ENCODE measurements at places on chromosomes 2 and 18.

- DNase-seq = no peak
These were observed 95.3 kb upstream of the ID2 start for GRCh38 chr2:8586457-8587051.

GRCh38 chr2:127887082-127887775 lies 1.5 kb upstream of the AMMECR1L start:
- no peak for DNase-seq

DNA sequence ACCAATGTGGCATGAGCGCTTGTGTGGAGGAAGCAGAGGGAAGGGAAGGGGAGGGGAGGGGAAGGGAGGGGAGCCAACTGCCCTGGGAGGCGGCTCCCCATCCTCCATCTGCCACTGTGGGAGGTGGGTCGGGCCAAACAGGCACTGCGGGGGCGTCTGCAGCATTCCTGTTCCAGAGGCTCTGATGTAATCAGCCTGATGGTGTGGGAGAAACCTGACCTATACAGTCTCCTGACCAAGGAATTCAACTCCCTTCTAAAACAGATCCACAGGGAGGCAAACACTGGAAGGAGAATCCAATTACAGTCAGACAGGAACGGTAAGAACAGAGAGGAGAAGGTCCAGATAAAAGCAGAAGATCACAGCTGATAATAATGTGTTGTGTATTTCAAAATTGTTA lies 88.8 kb downstream of the CD8B2 start:
- no peak for DNase-seq

- DNase-seq = no peak
These were observed 50.7 kb downstream of the GALNT14 start for GRCh38 chr2:31087491-31087890.

- no peak for DNase-seq
These were observed 178.1 kb downstream of the DYSF start for GRCh38 chr2:71631411-71631931.

DNA sequence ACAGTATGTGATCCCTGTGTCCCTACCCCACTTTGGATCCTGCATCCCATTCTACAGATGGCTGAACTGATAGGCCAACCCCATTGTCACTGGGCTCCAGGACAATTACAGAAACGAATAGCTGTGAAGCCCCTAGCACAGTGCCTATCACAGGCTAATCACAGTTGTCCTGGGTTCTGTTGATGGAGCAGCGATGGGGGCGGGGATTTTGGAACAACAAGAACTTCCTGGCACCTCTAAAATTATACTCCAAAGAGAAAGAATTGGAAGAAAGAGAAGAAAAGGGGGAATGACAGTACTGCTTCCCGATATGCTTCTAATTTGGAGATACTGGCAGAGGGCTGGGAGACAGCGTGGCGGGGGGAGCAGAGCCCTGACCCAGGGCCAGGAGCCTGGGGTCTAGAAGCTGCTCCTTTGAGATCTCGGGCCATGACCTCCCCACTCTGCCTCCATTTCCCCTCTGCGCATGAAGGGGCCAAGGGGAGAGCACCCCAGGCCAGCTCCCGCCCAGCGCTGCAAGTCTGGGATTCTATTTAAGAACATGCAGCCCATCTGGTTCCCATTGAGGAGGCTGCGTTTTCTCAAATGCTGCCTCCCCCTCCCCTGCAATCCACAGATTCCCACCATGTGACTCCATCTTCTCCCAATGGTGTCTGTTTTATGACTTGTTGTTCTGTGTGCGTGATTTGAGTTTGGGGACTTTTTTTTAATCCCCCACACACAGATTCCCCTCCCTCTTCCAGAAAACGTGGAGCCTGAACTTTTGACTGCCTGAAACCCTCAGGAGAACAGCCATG lies 202.7 kb downstream of the CYP26B1 start:
- no peak for DNase-seq

DNA sequence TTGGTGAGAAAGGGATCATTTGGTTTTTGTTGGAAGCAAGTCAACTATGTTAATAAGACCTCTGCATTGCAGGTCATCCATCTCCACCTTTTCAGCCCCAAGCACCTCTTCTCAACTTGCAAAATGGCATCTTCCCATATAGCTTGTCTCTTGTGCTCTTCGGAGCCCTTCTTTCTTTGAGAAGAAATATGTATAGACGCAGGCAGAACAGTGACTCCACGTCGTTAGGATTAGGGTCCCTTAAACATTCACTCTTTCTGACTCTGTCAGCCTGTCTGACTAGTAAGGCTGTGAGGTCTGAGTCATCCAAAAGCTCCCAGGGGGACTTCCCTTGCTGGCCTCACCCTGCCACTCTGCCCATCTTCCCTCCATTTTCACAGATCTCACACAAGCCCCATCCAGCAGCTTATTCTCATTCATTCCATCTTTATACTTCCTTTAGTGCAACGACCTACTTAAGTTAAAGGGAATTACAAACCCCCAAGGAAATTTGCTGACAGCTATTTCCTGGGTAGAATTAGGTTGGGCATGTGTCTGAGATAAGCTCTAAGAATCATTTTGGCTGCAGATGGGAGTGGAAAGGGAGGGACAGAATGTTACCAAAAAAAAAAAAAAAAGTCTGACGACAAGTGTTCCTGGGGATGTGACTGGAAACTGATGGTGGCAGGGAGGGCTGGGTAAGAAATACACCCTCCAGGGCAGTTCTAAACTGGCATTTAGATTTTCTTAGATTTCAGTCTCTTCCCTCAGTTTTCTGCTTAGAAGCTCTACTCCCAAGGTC lies 37.7 kb upstream of the MEX3C start:
- peak; percentile 3 for DNase-seq

GRCh38 chr18:43869451-43870008 lies 592.2 kb upstream of the SYT4 start:
- no peak for DNase-seq

DNA sequence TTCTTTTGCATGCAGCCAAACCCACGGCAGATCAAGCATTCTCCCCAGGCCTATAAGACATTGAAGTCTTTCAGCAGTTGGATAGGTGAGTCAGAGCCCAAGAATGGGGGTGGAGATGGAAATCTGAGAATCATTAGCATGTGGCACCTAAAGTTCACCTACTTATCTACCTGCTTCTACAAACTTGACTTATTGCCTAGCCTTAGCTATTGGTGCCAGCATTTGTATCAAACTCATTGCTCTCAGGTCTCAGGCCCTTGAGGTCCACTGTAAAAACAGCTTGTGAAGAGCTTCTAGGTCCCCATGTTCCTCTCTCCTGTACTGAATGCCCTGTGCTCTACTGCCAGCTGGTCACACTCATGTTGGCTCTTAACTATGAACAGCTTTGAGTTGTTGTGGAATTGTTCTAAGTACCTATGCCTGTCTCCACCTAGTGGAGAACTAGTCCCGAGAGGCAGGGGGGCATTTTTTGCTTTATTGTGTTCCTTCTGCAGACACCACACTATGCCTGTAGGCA lies 278.4 kb upstream of the SPRED2 start:
- DNase-seq = no peak

DNA sequence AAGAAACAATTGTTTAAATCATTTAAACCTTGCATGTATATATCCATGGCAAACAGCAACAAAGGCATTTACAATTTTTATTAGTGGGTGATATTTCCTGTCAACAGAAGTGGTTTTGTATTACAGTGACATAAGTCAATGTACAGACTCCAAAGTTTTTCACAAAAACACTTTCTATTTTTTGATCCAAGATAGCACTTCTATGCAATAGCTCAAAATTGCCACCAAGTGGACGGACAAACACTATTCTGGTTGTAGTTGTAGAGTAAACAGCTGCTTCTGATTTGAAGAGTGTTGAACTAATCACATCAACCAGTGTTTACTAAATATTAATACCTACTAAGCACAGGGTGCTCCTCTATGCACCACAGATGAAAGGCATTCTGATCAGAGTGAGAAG lies 421.4 kb downstream of the NCKAP5 start:
- no peak for DNase-seq

- no peak for DNase-seq
These were observed 223.7 kb downstream of the SOX11 start for GRCh38 chr2:5915881-5916310.

DNA sequence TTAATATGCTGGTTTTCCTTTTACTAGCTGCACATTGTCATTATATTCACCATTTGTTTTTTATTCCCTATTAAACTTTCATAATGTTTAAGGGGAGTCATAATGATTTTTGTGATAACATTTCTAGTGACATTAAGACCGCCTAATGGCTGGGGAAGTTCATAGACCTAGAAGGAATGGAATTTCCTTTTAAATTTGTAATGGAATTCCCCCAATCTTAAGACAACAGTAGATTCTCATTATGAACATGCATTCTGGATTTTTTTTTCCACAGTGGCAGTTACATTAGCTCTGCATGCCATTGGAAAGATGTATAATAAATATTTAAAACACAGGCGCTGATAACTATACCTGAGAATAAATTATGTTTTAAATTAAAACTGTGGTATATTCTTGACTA lies 8.4 kb downstream of the YPEL5 start:
- no peak for DNase-seq

DNA sequence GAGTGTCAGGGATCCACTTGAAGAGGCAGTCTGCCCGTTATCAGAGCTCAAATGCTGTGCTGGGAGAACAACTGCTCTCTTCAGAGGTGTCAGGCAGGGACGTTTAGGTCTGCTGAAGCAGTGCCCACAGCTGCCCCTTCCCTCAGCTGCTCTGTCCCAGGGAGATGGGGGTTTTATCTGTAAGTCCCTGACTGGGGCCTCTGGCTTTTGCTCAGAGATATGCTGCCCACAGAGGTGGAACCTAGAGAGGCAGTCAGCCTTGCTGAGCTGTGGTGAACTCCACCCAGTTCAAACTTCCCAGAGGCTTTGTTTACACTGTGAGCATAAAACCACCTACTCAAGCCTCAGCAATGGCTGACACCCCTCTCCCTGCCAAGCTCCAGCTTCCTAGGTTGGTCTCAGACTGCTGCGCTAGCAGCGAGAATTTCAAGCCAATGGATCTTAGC lies 38.1 kb downstream of the PLEK start:
- DNase-seq = peak; percentile 46

DNA sequence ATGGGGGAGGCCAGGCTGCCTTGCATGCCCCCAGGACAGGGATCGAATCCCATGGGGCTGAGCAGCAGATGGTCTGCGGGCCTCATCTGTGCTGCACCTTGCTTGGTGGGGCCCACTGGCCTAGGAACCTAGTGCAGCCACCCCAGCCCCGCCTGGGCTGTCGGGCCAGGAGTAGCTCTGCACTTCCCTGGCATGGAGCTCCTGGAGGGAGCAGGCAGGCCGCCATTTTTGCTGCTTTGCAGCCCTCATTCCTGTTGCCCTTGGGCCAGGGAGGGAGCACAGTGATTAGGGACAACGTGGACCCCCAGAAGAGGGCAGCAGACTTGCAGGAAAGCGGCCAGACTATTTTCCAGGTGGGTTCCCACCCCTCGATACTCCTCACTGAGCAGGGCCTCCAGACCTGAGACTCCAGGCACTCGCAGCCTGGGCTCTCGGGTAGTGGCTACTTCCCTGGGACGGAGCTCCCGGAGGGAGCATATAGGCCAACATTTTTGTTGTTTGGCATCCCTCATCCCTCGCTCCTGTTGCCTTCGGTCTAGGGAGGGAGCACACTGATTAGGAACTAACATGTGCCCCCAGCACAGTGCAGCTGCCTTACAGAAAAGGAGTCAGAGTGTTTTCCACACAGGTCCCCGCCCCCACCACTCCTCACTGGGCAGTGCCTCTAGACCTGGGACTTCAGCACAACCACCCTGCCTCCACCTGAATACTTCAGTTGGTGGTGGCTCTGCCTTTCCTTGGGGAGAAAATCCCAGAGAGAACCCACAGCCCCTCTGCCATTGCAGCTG lies 99.5 kb downstream of the MAIP1 start:
- DNase-seq = no peak

GRCh38 chr2:150125188-150125587 lies 362.3 kb downstream of the RND3 start:
- no peak for DNase-seq

DNA sequence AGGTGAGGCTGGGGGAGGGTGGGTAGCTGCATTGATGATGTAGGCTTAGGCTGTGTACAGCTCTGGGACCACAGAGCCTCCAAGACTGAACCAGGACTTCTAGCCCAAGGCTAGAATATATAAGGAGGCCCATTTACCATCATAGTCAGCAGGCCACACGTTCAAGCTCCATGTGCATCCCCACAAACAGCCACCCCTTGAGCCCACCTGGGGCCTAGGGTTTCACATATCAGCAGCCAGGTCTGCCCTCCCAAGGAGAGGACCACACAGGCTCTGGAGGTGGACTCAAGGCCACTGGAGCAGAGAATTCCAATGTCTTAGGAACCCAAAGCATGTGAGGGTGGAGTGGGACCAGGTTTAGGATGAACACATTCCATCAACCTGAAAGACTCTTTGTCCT lies 230.5 kb downstream of the TTC32 start:
- no peak for DNase-seq

DNA sequence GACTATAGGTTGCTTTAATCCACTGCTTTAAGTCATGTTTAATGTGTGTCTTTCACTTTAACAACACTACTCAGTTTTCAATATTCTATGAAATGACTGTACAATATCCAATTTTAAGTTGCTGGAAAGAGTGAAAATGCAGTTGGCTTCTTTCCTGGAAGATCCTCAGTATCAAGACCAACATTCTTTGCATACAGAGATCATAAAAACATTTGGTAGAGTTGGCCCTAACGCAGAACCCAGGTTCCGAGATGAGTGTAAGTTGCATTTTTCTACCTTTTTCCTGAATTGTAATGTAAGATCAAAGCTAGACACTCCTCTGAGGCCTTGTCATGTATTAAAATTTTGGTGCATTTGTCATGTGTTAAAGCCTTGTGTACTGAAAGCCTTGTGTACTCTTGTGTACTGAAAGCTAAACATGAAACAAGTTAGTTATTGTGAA lies 42.9 kb upstream of the TNFRSF11A start:
- no peak for DNase-seq

Measured in CD4-positive, alpha-beta T cell treated with Interleukin-2 at 100 ng/mL for 4 hours (primary cell).